ENCODE measurements at places on chromosomes 12 and 14. TPM values are rescaled to one million over a fixed set of nuclear protein-coding genes. Genes with fewer than 3 reads are reported as not detected.

The GPHB5 gene
- not detected for total RNA-seq

DNA sequence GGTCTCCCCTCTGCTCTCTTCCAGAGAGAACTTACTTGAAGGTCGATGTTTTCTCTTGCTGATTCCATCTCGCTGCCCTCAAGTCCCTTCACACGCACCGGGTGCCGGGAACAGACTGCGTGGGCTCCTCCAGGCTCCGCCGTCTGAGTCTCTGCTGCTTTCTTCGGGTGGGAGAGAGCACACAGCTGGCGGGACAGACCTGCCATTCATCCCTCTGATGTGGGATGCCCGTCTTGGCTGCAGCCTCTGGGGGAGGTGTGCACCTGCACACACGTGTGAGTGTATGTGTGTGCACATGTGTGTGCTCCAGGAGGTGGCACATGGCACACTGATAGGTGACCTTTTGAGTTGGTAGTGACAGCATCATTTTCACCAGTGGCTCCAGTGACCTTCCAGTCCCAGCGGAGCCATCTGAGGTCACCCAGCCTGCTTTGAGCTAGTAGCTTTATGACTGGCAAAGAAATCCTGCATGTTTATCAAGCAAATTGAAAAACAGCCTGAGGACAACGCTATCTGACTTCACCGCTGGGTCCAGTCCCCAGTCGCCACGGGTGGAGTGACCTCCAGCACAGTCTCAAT, at the start of gene NINJ2:
Gene NINJ2, minus strand, starts transcription at position 153 of the 579 bp plus-strand sequence. Its CDS starts 85 bp downstream, at position 68.
- H3K27me3 ChIP-seq, result no peaks in the 10 kb centered on the region
- DNase-seq, result no peak
- peak within 1 kb of the TSS; percentile 15 for H3K4me3 ChIP-seq
- H3K27ac ChIP-seq, result no peak within 1 kb of the TSS

DNA sequence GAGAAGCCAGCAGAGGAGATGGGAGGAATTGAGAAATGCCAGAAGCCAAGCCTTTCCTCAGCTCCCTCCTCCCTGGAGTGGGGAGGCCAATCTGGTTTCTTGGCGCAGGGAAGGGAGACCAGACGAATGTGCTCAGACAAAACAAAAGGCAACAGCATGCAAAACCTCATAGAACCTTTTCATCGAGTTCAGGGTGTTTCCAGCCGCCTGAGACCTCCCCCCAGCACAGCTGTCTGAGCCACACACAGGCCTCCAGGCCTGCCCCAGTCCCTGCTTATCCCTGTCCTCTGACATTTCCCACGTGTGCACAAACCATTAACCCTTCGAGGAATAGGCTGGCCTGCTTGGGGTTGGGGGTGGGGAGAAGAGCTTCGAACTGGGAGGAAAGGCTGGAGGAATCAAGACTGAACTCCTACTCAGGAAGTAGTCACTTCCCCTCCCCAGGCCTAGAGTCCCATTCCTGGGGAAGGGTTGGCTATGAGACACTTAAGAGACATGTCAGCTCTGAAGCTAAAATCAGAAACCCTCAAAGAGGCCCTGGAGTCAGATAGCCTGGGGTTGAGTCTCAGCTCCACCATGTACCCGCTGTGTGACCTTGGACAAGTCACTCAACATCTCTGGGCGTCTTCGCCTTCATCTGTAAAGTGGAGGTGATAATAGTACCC, 10.7 kb downstream of the TBX3 start:
- H3K4me3 ChIP-seq, result peak overlapping the region; percentile 45
- peaks cover 8% of the 10 kb centered on the region for H3K36me3 ChIP-seq
- H3K27ac ChIP-seq, result peak overlapping the region; percentile 79
- no peak for DNase-seq
- peaks cover 17% of the 10 kb centered on the region for H3K4me1 ChIP-seq

DNA sequence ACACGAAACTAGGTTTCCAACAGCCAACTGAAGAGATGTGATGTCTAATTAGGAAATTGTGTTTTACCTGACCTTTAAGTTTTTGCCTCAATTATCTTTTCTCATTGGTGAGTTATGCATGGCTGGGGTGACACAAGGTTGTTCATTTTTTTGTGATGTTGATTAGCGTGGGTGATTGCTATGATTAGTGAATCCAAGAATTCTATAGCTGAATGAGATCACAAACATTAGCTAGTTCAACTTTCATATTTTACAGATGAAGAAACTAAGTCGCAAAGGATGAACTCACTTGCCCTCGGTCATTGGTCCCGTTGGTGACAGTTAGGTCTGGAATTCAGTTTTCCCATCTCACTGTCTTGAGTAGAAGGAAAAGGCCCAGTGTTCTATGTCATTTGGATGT, 32.6 kb upstream of the LMNTD1 start:
- no peak overlapping the region for H3K4me3 ChIP-seq
- no peaks in the 10 kb centered on the region for H3K27me3 ChIP-seq
- H3K27ac ChIP-seq, result peak overlapping the region; percentile 24
- no peaks in the 10 kb centered on the region for H3K36me3 ChIP-seq
- no peak for DNase-seq

DNA sequence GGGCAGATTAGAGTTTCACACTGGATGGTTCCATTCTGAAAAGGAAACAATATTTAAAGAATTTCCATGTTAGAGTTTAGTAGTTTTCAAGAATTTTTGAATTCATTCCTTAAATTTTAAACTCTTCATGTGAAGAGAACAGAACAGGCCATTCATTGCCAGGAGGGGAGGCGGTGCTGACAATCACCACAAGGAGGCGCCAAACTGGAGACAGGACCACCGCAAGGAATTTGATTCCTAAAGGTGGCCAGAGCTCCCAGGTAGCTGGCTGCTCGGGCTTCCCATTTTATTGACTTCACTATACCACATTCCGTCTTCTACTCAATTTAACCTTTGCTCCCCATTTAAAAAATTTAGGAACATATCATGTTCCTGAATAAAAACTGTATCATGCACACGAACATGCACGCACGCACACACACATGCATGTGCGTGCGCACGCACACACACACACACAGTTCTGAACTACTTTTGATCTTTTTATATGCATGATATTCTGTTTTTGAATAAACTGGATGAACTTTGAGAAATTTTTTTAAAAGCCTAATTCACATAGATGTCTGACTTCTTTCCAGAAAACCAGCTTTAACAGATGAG, 101.2 kb downstream of the NELL2 start:
- H3K27ac ChIP-seq, result no peak overlapping the region
- no peaks in the 10 kb centered on the region for H3K4me1 ChIP-seq
- H3K36me3 ChIP-seq, result no peaks in the 10 kb centered on the region
- H3K27me3 ChIP-seq, result no peaks in the 10 kb centered on the region

DNA sequence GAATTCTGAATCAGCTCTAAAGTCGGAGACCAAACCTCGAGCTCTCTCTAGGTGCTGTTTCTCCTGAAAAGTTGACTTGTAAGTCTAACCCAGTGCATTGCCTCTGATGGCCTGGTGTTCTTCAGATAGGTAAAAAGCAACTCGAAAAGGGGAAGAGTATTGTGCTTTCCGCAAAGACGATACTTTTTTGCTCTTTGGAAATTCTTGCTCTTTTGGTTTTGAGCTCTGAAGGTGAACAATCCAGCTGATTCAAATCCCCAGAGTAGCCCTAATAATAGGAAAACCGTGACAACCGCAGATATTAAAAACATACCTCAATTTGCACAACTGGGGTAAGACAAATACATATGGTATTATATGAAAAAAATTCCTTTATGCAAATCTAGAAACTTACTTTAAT, 447.4 kb downstream of the RAD51B start:
- peaks cover 53% of the 10 kb centered on the region for H3K4me1 ChIP-seq
- peak overlapping the region; percentile 6 for H3K27ac ChIP-seq
- H3K4me3 ChIP-seq, result no peak overlapping the region
- H3K27me3 ChIP-seq, result no peaks in the 10 kb centered on the region
- no peaks in the 10 kb centered on the region for H3K36me3 ChIP-seq

GRCh38 chr12:86698641-86698980, 442.4 kb upstream of the MGAT4C start:
- no peak overlapping the region for H3K27ac ChIP-seq
- no peaks in the 10 kb centered on the region for H3K27me3 ChIP-seq
- no peaks in the 10 kb centered on the region for H3K36me3 ChIP-seq
- H3K4me1 ChIP-seq, result no peaks in the 10 kb centered on the region
- H3K4me3 ChIP-seq, result no peak overlapping the region

- no peak overlapping the region for H3K27ac ChIP-seq
- no peaks in the 10 kb centered on the region for H3K36me3 ChIP-seq
- DNase-seq, result no peak
- H3K27me3 ChIP-seq, result no peaks in the 10 kb centered on the region
Measured at GRCh38 chr12:8698879-8699278, 1.1 kb downstream of the RIMKLB start.

The CRY1 gene
- 16.9 TPM for total RNA-seq

DNA sequence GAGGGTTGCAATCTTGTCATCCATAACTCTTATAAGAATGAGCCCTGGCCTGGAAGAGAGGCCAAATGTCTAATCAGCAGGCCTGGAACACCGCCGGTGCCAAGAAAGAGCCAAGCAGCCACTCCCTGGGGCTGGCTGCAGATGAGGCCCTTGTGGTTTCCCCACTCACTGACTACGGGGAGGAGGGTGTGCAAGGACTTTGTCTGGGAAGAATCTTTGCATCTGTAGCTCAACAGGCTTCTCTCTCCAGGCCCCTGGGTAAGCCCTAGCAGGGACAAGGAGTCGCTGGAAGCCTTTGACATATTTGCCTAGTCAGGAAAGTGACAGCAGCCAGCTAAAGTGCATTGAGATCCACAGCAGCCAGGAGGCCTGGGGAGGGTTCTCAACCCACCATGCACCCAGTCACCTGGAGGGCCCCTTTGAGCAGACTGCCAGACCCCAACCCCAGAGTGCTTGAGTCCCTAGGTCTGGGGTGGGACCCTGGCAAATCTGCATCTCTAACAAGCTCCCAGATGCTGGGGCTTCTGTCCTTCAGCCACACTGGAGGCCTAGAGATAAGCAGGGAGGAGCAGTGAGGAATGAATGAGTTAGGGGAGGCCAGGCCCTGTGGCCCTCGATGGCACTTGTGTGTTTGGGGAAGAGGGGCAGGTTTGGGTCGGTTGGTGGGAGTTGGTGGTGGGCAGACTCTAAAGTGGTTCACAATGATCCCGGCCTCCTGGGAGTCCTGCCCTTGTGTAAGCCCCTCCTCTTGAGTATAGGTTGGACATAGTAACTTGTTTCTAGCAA, 13.9 kb upstream of the LRTM2 start:
- no peaks in the 10 kb centered on the region for H3K36me3 ChIP-seq
- H3K27me3 ChIP-seq, result no peaks in the 10 kb centered on the region
- DNase-seq, result peak; percentile 45
- H3K27ac ChIP-seq, result no peak overlapping the region
- no peak overlapping the region for H3K4me3 ChIP-seq

DNA sequence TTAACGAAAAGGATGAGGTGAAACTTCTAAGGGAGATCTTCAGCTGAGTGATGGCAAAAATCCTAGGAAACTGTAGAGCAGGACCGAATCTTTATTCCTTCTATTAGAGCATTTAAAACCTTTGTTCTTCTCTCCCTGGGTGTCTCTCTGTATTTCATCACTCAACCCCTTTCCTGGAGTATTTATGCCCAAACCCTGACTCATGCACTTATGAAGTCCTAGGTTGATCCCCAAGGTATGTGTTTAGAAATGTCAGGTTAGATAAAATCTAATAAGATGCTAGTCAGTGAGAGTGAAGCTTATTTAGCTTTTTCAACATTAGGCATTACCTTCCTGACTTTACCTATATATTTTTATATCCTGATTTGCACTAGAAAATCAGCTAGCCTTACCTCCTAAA, 239.8 kb upstream of the NPAS3 start:
- peaks cover 6% of the 10 kb centered on the region for H3K4me1 ChIP-seq
- DNase-seq, result no peak
- H3K27ac ChIP-seq, result no peak overlapping the region
- no peaks in the 10 kb centered on the region for H3K36me3 ChIP-seq

The LALBA gene
- total RNA-seq, result not detected

DNA sequence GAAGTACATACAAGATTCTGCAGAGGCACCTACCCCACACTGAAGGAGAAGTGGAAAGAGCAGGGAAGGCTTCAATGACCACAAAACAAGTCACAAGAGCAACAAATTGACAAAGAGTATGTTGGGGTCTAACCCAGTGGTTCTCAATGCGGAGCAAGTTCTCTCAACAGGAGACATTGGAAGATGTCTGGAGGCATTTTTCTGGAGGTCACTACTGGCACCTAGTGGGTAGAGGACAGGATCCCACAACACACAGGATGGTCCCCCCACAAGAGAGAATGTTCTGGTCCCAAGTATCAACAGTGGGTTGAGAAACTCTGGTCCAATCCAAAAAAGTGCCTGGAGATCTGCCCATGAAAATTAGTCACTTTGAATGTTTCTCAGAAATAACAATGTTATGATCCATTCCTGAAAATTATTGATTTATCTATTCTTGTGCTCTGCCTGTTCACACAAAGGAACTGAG, 3.4 kb downstream of the SSH1 start:
- peak overlapping the region; percentile 5 for H3K4me3 ChIP-seq
- peaks cover 69% of the 10 kb centered on the region for H3K4me1 ChIP-seq
- peak overlapping the region; percentile 94 for H3K27ac ChIP-seq
- H3K36me3 ChIP-seq, result peaks cover 12% of the 10 kb centered on the region
- DNase-seq, result no peak

DNA sequence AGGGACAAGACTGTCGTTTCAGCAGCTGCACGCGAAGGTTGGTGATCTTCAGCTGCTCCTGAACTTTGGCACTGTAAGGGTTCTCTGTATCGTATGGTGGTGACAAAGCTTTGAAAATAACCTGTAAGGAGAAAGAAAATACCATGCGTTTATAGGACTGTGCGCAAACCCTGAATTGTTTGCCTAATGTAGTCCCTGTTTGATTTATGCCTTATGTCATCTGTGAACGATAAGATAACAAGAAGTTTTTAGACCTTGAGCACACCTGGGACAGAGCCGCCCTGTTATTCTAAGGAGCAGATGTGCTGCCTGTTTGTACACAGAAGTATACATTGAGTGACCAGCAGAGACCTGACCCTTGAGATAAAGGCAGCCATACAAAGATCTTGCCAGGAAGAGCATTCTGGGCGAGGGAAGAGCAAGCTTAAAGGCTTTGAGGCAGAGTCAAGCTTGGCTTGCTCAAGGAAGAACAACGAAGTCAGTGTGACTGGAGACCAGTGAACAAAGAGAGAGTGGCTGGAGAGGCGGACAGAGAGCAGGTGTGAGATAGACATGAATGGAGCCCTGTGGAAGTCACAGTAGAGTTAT, 52.4 kb downstream of the NTN4 start:
- H3K27ac ChIP-seq, result no peak overlapping the region
- H3K4me3 ChIP-seq, result no peak overlapping the region
- H3K4me1 ChIP-seq, result peaks cover 5% of the 10 kb centered on the region
- no peaks in the 10 kb centered on the region for H3K36me3 ChIP-seq
- DNase-seq, result no peak
- no peaks in the 10 kb centered on the region for H3K27me3 ChIP-seq

DNA sequence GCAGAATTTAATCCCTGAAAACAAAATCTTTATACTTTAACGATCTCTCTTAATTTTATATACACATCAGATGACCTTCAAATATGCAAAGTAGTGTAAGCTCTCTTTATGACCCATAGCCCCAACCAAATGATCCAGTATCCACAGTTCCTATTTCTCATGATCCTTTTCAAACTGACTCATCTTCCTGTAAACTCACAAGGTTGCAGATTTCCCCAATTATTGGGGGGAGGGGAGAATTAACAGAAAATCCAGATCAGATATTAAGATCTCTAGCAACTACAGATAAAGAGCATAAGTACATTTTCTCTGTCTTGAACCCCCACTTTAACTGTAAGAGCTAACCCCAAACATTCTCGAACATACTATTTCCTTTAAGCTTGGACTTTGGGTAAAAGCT, 12.5 kb downstream of the GNS start:
- peaks cover 82% of the 10 kb centered on the region for H3K36me3 ChIP-seq
- no peaks in the 10 kb centered on the region for H3K27me3 ChIP-seq
- H3K4me1 ChIP-seq, result peaks cover 25% of the 10 kb centered on the region
- DNase-seq, result no peak
- no peak overlapping the region for H3K27ac ChIP-seq

The KRT6B gene
- total RNA-seq, result not detected

The MMP19 gene
- total RNA-seq, result 30.2 TPM

- DNase-seq, result no peak
- no peaks in the 10 kb centered on the region for H3K27me3 ChIP-seq
- H3K36me3 ChIP-seq, result peaks cover 30% of the 10 kb centered on the region
- no peak overlapping the region for H3K27ac ChIP-seq
Measured at GRCh38 chr12:88507270-88507669, 73.0 kb downstream of the KITLG start.
